IPS DF 6.9 (cell line): ENCODE measurements at places on chromosomes 11 and 22.

DNA sequence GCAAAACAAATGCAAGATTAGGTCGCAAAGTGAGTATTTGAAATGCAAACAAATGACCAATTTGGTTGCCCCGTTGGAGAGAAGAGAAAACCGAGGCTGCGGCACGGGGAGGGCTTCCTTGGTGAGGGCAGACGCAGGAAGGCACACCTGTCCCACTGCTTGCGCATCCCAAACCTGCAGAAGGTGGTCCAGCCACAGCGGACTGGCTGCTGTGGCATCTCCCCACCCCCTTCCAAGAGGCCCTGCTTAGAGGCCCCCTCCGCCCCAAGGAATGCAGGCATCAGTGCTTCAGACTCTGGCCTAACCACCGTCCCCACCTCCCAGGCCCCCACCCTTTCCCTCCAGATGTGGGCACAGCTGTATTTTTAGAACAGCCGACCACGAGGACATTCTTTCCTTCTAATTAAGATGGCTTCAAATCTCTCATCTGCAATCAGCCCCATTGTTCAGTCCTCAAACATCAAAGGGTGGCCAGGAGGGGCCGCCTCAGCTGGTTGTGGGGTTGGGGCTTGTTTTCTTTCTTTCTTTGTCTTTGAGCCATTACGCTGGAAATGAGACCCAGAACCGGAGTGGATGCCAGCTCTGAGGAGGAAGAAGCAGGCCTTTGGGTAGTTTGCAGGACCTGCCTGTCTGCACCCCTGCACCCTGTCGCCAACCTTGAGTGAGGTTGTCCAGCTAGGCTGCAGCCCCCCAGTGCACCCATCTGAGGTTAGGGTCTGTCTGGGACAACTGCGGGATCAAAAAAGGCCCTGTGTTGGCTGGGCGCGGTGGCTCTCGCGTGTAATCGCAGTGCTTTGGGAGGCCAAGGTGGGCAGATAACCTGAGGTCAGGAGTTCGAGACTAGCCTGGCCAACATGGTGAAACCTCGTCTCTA is 9.4 kb upstream of the DERL3 start:
- no peak for DNase-seq

GRCh38 chr11:88035271-88035670 is 140.0 kb downstream of the RAB38 start:
- no peak for DNase-seq

GRCh38 chr11:34599406-34599945 is 21.4 kb upstream of the EHF start:
- no peak for DNase-seq

DNA sequence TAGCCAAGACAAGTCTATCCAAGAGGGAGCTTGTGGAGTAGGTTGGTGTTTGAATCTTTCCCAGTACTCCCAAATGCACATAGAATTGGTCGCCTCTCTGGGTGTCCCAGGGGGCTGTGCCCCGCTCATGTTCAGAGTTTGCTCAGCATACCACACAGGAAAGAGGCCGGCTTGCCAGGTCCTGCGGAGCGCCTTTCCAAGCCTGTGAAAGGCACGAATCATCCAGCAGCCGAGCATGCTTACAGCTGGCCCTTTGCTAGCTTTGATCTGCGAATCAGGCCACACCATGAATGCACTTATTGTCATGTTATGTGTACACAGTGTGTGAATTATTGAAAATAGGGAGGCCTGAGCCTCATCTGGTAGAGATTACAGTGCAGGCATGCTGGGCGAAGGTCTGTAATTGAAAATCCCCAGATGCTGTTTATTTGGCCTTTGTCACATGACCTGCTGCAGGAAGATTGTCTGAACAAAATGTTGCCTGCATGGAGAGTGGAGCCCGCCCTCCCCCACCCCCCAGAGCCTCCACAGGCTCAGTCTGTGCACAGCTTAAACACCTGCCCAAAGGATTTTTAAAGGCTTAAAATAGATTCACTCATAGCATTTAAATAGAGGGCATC is 163.3 kb upstream of the RASSF10 start:
- no peak for DNase-seq

DNA sequence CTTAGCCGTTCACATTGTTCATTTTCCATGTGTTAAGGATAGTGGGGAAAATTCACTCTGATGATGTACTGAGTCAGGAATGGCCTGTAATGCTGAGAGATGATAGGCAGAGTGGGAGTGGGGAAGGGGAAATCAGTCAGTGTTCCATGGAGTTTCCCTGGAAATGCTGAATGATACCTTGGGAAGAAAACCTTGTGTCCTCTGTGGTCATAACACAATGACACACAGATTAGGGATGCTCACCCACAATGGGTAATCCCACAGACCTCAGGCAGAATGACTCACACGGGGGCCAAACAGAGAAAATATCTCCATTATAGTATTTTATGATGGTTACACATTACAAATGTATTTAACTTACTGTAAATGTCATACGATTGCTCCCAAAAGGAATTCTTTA is 118.0 kb downstream of the SNX19 start:
- no peak for DNase-seq

DNA sequence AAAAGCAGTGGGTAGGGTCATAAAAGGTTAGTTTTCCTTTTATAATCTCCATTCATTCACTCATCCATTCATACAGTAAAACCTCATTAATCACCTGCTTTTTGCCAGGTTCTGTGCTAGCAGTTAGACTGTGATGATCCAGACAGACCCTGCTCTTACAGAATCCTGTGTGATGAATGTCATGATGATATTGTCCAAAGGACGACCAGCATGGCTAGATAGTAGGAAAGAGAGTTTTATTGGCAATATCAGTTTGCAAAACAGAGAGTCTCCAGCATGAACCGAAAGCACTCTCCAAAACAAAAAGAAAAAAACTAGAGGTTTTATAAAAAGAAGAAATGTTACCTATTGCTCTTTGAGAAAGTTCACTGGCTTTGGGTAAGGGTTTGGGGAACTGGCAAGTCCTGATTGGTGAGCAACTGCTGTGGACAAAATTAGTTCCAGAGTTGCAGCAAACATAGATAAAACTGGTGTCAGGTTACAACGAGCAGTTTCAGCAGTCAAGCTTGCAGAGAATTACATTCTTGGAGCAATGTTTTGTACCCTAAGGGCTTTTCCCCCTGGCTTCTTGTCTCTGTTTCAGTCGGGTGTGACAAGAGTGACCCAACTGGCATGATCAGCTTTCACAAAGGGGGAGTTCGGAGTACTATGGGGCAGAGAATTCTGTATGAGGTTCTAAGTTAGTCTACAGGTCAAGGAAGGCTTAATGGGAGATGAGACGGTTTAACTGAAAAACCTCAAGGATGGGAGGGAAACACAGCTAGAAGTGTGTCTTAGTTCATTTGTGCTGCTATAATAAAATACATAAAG is 58.3 kb downstream of the HSD17B12 start:
- no peak for DNase-seq
